ENCODE measurements at places on chromosomes 11 and 22. TPM values are rescaled to one million over a fixed set of nuclear protein-coding genes. Genes with fewer than 3 reads are reported as not detected.

DNA sequence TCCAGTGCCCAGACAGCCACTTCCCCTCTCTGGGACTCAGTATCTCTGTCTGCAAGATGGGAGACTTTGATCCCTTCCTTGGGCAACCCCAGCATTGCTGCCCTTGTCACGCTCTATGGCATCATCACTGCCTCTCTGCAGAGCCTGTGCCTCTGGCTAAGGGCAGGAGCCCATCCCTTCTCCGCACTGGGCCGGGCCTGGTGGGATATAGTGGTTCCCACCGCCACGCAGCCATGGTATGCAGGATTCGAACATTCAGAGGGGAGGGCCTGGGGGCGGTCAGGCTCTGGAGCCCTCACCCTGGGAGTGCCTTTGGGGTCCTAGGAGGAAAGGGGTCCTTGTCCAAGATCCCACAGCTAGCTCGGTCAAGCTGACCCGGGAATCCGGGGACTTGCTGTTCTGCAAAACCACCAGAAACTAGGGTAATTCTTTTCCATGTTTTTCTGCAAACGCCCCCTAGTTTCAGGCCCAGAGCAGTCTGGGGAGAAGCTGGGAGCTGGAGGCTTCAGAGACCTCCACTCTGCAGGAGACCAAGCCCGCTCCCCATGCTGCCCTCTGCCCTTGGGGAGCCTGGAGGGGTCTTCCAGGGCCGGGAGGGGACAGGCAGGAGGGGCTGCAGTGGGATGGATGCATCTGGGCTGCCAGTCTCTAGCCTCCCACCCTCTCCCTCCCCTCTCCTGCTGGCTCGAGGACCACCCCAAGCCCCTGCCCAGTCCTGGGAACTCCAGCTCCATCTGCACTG is 24.4 kb upstream of the CBX7 start:
- no peak overlapping the region for H3K4me3 ChIP-seq
- H3K27me3 ChIP-seq = no peaks in the 10 kb centered on the region
- H3K36me3 ChIP-seq = no peaks in the 10 kb centered on the region
- H3K27ac ChIP-seq = no peak overlapping the region

THOC5 gene
- total RNA-seq = 39.8 TPM

CRYBB2 gene
- total RNA-seq = 0.54 TPM

BLID gene
- total RNA-seq = 24.6 TPM

FGF3 gene
- not detected for total RNA-seq

GRCh38 chr11:118082880-118083552 is 3.7 kb downstream of the SMIM35 start:
- H3K27me3 ChIP-seq = no peaks in the 10 kb centered on the region
- no peak for DNase-seq
- no peaks in the 10 kb centered on the region for H3K36me3 ChIP-seq
- H3K4me1 ChIP-seq = no peaks in the 10 kb centered on the region
- no peak overlapping the region for H3K27ac ChIP-seq

USP47 gene
- 86.4 TPM for total RNA-seq

GRCh38 chr11:35158701-35159510 is 19.9 kb downstream of the CD44 start:
- H3K27ac ChIP-seq = peak overlapping the region; percentile 58
- no peak overlapping the region for H3K4me3 ChIP-seq
- DNase-seq = no peak

DNA sequence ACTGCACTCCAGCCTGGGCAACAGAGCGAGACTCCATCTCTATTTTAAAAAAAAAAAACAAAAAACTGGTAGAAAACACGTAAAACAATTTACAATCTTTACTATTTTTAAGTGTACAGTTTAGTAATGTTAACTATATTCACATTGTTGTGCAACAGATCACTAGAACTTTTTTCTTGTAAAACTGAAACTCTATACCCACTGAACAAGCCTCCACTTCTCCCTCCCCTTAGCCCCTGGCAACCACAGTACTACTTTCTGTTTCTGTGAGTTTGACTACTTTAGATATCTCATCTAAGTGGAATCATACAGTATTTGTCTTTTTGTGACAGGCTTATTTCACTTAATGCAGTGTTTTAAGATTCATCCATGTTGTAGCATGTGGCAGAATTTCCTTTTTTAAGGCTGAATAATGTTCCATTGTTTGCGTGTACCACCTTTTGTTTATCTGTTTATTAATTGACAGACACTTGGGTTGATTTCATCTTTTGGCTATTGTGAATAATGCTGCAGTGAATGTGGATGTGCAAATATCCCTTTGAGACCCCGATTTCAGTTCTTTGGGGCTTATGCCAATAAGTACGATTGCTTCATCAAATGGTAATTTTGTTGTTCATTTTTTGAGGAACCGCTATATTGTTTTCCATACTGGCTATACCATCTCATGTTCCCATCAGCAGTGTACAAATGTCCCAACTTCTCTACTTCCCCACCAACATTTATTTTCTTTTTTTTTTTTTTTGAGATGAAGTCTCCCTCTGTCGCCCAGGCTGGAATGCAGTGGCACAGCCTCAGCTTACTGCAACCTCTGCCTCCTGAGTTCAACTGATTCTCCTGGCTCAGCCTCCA is 11.0 kb downstream of the DDB2 start:
- H3K4me3 ChIP-seq = no peak overlapping the region
- H3K27me3 ChIP-seq = no peaks in the 10 kb centered on the region
- no peak overlapping the region for H3K27ac ChIP-seq
- H3K4me1 ChIP-seq = no peaks in the 10 kb centered on the region
- no peak for DNase-seq

DNA sequence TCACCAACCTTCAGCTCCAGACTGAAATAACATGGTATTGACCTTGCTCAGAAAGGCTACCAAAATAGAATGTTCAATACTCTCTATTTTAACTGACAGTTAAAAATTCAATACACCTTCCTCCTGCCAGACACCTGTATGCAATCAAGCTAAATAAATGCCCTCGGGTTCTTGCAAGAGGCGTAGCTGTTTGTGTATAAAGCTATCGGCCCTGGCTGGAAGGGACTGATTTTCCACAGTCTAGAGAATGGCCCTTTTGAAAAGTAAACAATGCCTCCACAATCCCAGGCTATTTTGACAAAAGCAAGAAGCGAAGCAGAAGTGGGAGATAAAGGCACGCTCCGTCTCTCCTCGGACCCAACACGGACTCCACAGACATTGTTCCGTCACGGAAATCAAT is 791.2 kb downstream of the BRD1 start:
- H3K36me3 ChIP-seq = no peaks in the 10 kb centered on the region
- DNase-seq = no peak
- no peaks in the 10 kb centered on the region for H3K27me3 ChIP-seq
- no peak overlapping the region for H3K4me3 ChIP-seq

- no peak overlapping the region for H3K4me3 ChIP-seq
- no peaks in the 10 kb centered on the region for H3K36me3 ChIP-seq
- H3K4me1 ChIP-seq = no peaks in the 10 kb centered on the region
- no peak overlapping the region for H3K27ac ChIP-seq
- H3K27me3 ChIP-seq = no peaks in the 10 kb centered on the region
Observed at GRCh38 chr11:29153078-29153477, 863.8 kb downstream of the KCNA4 start.

DNA sequence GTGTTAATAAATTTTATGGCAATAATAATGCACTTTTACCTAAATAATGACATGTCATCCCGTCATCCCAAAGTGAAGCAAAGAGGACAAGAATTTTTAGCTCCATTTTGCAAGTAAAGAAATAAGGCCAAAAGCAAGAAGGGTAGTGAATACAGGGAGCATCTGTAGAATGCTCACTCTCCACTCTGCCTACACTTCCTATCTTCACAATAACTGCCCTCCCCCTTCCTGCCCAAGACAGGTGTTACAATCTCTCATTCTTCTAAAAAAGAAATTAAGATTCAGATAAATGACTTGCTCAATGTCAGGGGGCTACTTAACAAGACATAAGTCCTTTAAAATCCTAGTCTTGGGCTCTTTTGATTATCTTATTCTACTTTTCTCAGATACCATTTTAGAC is 8.9 kb downstream of the RDX start:
- H3K27ac ChIP-seq = no peak overlapping the region
- H3K27me3 ChIP-seq = no peaks in the 10 kb centered on the region
- DNase-seq = no peak
- H3K4me1 ChIP-seq = peaks cover 5% of the 10 kb centered on the region
- H3K36me3 ChIP-seq = no peaks in the 10 kb centered on the region

BTG4 gene
- not detected for total RNA-seq

DNA sequence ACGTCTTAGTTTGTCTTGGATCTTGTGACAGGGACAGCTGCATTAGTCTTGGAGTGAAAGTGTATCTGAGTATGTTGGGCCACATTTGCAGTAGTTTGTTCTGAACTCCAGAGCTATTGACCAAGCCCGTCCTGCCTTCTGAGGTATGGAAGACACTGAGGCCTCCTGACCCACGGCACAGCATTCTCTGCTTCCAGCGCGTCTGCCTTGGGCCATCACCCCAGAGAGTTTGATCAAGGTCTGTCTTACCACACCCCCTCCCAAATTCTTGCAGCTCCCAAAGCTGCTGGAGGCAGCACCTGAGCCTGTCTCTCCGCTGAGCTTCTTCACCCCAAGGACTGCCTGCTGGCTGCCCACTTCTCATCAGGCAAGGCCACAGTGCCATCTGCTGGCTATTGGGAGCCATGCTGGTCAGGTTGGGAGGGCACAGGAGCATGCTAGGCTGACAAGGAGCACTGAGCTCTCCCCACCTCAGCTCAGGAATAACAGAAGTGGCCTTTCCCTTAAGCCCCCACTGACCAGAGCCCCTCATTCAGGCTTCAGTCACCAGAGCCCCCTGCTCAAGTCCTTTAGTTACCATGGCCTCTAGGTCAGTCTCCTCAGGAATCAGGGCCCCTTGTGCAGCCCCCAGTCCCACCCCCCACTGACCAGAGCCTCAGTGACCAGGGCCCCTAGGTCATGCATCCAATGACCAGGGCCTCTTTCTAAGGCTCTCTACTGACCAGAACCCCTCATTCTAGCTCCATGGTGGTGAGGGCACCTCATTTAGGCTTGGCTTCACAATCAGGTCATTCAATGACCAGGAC is 27.2 kb upstream of the SMPD1 start:
- H3K27ac ChIP-seq = peak overlapping the region; percentile 77
- H3K4me1 ChIP-seq = peaks cover 5% of the 10 kb centered on the region
- no peaks in the 10 kb centered on the region for H3K36me3 ChIP-seq
- H3K4me3 ChIP-seq = peak overlapping the region; percentile 36
- peak; percentile 72 for DNase-seq
- no peaks in the 10 kb centered on the region for H3K27me3 ChIP-seq

DNA sequence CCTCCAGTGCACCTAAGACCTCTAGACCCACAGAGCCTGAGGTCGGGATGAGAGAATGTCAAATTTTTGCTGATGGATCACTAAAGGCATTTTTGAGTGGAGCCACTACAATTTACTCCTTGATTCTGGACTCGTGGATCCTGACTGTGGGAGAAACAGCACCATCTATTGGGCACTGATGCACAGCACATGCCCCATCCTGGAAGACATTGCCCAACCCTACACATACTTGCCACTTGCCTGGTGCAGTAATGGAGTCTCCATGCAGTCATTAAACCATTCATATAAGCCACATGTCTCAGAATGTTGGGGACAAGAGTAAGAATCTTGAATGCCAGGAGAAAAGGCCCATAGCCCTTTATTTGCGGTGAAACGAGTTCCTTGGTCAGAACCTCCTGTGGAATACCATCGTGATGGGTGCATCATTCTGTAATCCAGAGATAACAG is 103.9 kb downstream of the GGTLC2 start:
- H3K27ac ChIP-seq = no peak overlapping the region
- no peaks in the 10 kb centered on the region for H3K36me3 ChIP-seq
- H3K27me3 ChIP-seq = no peaks in the 10 kb centered on the region
- no peak for DNase-seq
- H3K4me3 ChIP-seq = no peak overlapping the region
- no peaks in the 10 kb centered on the region for H3K4me1 ChIP-seq

GRCh38 chr11:98587884-98588283 is 432.9 kb upstream of the CNTN5 start:
- H3K36me3 ChIP-seq = no peaks in the 10 kb centered on the region
- no peak overlapping the region for H3K4me3 ChIP-seq
- no peaks in the 10 kb centered on the region for H3K27me3 ChIP-seq
- H3K27ac ChIP-seq = no peak overlapping the region

GRCh38 chr11:23143022-23143421 is 282.7 kb upstream of the CCDC179 start:
- no peaks in the 10 kb centered on the region for H3K27me3 ChIP-seq
- H3K4me1 ChIP-seq = no peaks in the 10 kb centered on the region
- no peaks in the 10 kb centered on the region for H3K36me3 ChIP-seq
- H3K27ac ChIP-seq = no peak overlapping the region
- no peak overlapping the region for H3K4me3 ChIP-seq

DNA sequence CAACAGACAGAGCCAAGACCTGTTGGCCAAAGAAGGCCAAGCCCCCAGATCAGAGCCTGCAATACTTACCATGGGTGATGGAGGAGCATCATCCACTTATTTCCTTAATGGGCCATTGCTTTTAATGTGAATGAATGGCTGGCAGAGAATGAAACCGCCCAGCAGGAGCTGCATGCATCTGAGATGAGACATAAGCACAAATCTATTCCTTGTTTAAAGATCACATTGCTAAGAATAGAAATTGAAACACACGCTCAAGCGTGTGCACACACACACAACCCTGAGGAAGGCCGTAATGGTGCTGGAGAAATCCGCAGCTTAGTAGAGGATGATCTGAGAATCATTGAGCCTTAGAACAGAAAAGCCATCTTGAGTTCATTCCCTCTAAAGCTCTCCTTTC is 5.3 kb upstream of the RRAS2 start:
- no peak overlapping the region for H3K27ac ChIP-seq
- DNase-seq = no peak
- H3K27me3 ChIP-seq = no peaks in the 10 kb centered on the region
- no peaks in the 10 kb centered on the region for H3K36me3 ChIP-seq
- no peaks in the 10 kb centered on the region for H3K4me1 ChIP-seq

GRCh38 chr22:39456522-39457197 is at the start of gene MGAT3:
Gene MGAT3, plus strand, starts transcription at chr22:39457012. Its CDS starts 30,336 bp downstream, at chr22:39487348.
- H3K27ac ChIP-seq = no peak within 1 kb of the TSS
- peaks cover 10% of the 10 kb centered on the region for H3K4me1 ChIP-seq
- H3K4me3 ChIP-seq = peak within 1 kb of the TSS; percentile 65
- no peaks in the 10 kb centered on the region for H3K36me3 ChIP-seq

- H3K4me3 ChIP-seq = no peak overlapping the region
- H3K4me1 ChIP-seq = no peaks in the 10 kb centered on the region
- H3K27me3 ChIP-seq = no peaks in the 10 kb centered on the region
- no peak overlapping the region for H3K27ac ChIP-seq
- H3K36me3 ChIP-seq = no peaks in the 10 kb centered on the region
Observed at GRCh38 chr11:102836290-102836875, 7.0 kb downstream of the MMP3 start.

WT1 gene
- total RNA-seq = not detected

DNA sequence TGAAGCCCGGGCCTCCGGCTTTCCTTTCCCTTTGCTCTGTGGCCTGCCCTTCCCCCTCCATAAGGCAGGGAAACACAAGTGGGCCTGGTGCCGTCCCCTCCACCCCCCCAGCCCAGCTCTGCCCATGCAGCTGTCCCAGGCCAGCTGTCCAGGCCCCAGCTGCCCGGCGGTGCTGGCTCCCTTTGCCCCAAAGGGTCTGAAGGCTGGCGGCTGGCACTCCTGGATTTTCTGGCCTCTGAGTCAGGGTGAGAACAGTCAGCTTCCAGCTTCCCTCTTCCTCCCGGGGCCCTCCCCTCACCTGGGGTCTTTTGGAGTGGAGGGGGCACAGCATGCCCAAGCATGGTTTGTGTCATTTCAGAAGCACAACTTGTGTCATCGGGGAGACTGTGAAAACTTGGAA is 27.8 kb downstream of the CD82 start:
- H3K27ac ChIP-seq = peak overlapping the region; percentile 91
- no peak overlapping the region for H3K4me3 ChIP-seq
- no peak for DNase-seq
